ENCODE measurements at places on chromosomes 11 and 22.
A peak's percentile ranks its signal among the peaks of the same experiment; 100 is the strongest.

GRCh38 chr11:14812757-14813156 lies 79.3 kb downstream of the CYP2R1 start:
- DNase-seq: peak; percentile 10

GRCh38 chr11:44860346-44860745 lies 90.3 kb downstream of the TP53I11 start:
- no peak for DNase-seq

- DNase-seq: no peak
Observed at GRCh38 chr11:75637998-75638397, 30.8 kb downstream of the MAP6 start.

GRCh38 chr22:21766691-21767462 lies 31.3 kb upstream of the YPEL1 start:
- no peak for DNase-seq
